Ascending aorta (tissue), 2 donors: ENCODE measurements at places on chromosomes 11 and 22. TPM values are rescaled to one million over a fixed set of nuclear protein-coding genes. Genes with fewer than 3 reads are reported as not detected.

DNA sequence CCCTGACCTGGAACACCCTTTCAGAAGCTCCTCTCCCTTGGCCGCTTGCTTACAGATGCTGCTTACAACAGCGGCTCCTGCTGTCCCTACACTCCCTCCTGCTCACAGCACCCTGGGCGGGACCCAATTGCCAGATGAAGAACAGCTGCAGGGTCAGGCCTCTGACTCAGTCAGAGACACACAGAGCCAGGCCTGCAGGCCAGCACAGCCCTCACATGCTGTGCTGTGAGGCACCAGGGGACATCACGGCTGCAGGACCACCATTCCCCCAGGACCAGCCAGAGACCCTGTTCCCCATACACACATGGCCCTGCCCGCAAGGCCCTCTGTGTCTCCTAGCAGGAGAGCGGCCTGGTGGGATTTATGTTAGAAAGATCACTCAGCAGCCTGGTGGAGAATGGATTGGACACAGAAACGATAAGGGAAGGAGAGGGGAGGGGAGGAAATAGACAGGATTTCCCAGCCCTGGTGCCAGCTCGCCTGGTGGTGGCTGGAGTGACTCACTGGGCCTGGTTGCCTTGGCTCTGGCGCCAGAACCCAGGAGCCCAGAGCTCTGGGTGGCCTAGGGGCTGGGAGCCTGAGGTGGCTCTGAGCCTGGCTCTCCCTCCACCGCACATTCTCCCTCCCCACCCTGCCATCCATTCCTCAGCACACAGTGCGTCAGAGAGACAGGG is 6.7 kb downstream of the CAPN5 start:
- DNase-seq: peak; percentile 80
- H3K36me3 ChIP-seq: no peaks in the 10 kb centered on the region
- peak overlapping the region; percentile 89 for H3K27ac ChIP-seq
- H3K4me1 ChIP-seq: peaks cover 43% of the 10 kb centered on the region
- H3K27me3 ChIP-seq: no peaks in the 10 kb centered on the region

DNA sequence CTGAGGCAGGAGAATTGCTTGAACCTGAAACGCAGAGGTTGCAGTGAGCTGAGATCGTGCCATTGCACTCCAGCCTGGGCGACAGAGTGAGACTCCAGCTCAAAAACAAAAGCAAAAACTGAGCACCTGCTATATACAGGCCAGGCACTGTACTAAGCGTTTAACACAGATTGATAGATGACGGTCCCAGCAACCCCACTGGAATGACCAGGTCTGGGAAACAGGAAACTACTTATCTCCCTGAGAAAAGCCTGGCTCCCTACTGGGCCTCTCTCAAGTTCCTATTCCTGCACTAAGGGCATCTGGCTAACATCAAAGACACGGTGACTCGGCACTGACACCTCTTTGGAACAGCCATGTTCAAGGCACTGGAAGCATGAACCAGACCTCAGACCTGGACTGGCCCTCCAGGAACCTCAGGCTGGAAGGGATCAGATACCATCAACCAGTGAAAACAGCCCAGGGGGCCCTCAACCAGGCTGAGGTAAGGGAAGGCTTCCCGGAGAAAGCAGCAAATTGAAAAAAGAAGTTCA is 16.6 kb downstream of the ARAP1 start:
- no peaks in the 10 kb centered on the region for H3K27me3 ChIP-seq
- no peaks in the 10 kb centered on the region for H3K36me3 ChIP-seq
- H3K4me3 ChIP-seq: no peak overlapping the region

DNA sequence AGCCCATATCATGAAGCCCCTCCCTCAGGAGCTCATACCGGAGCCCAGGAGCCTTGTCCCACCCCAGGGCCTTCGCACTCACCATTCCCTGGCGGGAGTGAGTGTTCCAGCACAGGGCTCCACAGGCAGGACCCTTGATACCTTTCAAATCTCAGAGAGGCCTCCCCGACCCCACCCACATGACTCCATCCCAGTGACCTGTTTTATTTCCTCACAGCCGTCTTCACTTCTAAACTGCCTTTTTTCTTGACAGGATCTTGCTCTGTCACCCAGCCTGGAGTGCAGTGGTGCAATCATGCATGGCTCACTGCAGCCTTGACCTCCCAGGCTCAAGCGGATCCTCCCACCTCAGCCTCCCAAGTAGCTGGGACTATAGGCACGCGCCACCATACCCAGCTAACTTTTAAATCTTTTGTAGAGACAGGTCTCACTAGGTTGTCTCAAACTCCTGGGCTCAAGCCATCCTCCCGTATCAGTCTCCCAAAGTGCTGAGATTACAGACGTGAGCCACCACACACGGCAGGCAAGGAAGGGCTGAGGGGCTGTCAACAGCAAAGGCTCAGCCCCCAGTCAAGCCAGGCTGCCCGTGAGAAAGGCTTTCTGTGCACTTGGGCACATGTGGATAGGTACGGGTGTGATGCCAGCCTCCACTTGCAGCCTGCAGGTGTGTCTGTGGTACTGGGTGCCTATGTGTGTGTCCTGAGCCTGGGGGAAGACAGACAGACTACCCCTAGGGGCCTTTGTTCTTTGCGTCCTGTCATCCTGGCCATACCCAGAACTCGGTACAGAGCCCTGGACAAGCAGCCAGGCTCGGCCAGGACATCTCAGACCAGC is 9.3 kb downstream of the RPL3 start:
- H3K36me3 ChIP-seq: peaks cover 37% of the 10 kb centered on the region
- H3K4me1 ChIP-seq: peaks cover 11% of the 10 kb centered on the region

- DNase-seq: no peak
- no peaks in the 10 kb centered on the region for H3K36me3 ChIP-seq
- H3K27me3 ChIP-seq: no peaks in the 10 kb centered on the region
- H3K4me3 ChIP-seq: no peak overlapping the region
Observed at GRCh38 chr11:117535201-117535849, 207.7 kb downstream of the CEP164 start.

DNA sequence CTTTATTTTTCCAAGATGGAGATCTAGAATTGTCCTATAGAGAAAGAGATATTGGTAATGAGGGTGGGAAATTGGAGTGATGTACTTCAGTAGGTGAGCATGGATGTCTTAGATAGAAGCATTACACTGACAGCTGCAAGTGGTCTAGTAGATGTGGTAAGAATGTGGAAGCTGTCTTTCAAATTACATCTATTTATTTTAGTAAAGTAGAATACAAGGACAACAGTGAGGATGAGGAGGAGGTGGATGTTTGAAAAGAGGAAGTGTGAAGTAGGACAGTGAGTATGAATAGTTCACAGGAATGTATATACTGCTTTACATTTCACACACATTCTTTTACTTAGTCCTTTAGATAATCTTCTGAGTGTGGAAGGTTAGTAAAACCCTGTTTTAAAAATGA is 64.2 kb downstream of the HIPK3 start:
- no peaks in the 10 kb centered on the region for H3K36me3 ChIP-seq
- H3K4me3 ChIP-seq: no peak overlapping the region
- peaks cover 39% of the 10 kb centered on the region for H3K4me1 ChIP-seq
- no peak for DNase-seq
- H3K27ac ChIP-seq: no peak overlapping the region
- no peaks in the 10 kb centered on the region for H3K27me3 ChIP-seq

DNA sequence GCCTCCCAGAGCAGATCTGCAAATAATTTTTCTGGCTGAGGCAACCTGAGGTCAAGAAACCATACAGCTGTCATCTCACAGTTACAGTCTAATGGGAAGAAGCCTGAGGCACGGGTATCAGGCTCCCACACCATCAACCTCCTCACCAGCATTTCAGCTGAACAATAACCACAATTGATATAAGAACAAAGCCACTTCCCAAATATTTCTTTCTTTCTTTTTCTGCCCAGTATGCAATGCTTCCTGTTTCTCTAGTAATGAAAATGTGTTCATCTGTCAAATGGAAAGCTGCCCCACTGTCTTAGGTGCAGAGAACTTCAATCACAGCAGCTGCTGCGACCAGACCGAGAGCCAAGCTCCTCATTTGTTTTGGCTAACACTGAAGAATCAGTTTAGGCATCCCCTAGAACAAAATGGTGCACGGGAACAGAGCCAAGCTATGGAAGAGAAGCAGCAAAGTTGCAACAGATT is 108.4 kb downstream of the BLID start:
- no peak overlapping the region for H3K4me3 ChIP-seq
- DNase-seq: no peak
- peaks cover 6% of the 10 kb centered on the region for H3K4me1 ChIP-seq
- H3K27me3 ChIP-seq: no peaks in the 10 kb centered on the region

DNA sequence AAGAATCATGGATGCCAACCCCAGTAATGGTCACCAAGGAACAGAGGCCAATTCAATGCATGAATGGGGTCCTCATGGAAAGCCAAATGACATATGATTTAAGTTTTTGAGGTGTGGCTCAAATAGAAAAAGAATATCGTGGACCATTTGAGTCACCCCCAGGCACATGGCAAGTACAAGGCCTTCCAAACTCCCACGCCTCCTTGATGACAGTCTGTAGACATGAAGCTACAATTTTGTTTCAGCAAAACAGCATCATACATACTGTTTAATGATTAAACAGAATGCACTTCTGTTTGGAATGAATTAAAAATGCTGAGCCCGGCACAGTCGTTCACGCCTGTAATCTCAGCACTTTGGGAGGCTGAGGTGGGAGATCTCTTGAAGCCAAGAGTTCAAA is 7.4 kb downstream of the FADD start:
- no peaks in the 10 kb centered on the region for H3K27me3 ChIP-seq
- no peak overlapping the region for H3K27ac ChIP-seq
- no peaks in the 10 kb centered on the region for H3K4me1 ChIP-seq
- no peak for DNase-seq
- no peak overlapping the region for H3K4me3 ChIP-seq

DNA sequence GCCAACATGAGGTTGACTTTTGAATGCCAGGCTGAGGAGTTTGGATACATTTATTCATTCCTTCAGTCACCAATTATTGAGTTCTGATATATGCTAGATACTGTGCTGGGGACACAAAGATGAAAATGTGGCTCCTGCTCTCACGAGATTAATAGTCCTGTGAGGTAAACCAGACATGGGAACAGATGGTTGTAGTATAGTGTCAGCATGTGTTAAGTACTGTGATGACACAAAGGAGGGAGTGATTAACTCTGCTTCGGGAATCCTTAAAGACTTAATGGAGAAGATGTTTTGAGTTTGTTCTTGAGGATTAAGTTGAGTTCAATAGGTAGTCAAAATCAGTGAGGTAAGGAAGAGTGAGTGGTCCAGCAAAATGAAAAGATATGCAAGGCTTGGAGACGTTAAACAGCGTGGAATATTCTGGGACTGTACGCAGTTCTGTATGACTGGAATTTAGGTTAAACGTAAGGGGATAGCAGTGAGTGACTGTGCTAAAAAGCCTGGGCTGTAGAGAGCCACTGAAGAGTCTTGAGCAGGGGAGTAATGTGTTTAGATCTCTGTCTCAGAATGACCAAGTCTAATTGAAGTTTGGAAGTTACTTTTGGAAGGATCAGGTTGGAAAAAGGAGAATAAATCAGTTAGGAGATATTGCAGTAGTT is 11.8 kb downstream of the RNF121 start:
- DNase-seq: no peak
- H3K36me3 ChIP-seq: no peaks in the 10 kb centered on the region
- H3K27me3 ChIP-seq: no peaks in the 10 kb centered on the region

- H3K36me3 ChIP-seq: no peaks in the 10 kb centered on the region
- no peak for DNase-seq
- H3K27me3 ChIP-seq: no peaks in the 10 kb centered on the region
- no peaks in the 10 kb centered on the region for H3K4me1 ChIP-seq
Observed at GRCh38 chr11:27120211-27120610, 79.6 kb downstream of the BBOX1 start.

GRCh38 chr11:11514246-11514645 is 107.6 kb downstream of the GALNT18 start:
- no peaks in the 10 kb centered on the region for H3K36me3 ChIP-seq
- DNase-seq: no peak
- H3K27me3 ChIP-seq: no peaks in the 10 kb centered on the region
- no peak overlapping the region for H3K27ac ChIP-seq

DNA sequence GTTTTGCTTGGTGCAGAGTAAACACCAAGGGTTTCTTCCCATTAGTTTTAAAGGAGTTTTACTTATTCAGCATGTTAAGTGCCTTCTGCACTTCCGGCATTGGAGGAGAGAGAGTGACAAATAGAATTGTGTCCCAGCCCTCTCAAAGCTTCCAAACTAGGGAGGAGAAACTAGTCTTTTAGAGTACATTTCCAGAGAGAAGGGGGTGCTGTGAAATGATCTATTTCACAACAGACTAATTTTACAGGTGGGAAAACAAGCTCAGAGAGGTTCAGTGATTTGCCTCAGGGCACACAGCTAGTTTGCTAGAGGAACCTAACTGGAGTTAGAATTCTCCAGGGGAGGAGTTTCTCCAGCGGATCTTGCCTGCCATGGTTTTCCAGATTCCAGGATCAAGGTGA is 12.6 kb downstream of the MPST start:
- H3K36me3 ChIP-seq: peaks cover 26% of the 10 kb centered on the region
- no peak for DNase-seq
- no peak overlapping the region for H3K4me3 ChIP-seq
- no peaks in the 10 kb centered on the region for H3K4me1 ChIP-seq
- H3K27ac ChIP-seq: no peak overlapping the region

GRCh38 chr22:50622723-50623327 is 5.1 kb downstream of the ARSA start:
- no peaks in the 10 kb centered on the region for H3K36me3 ChIP-seq
- H3K27me3 ChIP-seq: no peaks in the 10 kb centered on the region
- H3K4me3 ChIP-seq: no peak overlapping the region
- no peak for DNase-seq

- H3K27ac ChIP-seq: no peak overlapping the region
- no peaks in the 10 kb centered on the region for H3K27me3 ChIP-seq
- H3K4me1 ChIP-seq: no peaks in the 10 kb centered on the region
- peaks cover 8% of the 10 kb centered on the region for H3K36me3 ChIP-seq
Observed at GRCh38 chr22:46725096-46725495, 13.0 kb downstream of the CERK start.

GRCh38 chr11:40514124-40514523 is 945.3 kb downstream of the LRRC4C start:
- no peak overlapping the region for H3K27ac ChIP-seq
- no peaks in the 10 kb centered on the region for H3K27me3 ChIP-seq
- no peaks in the 10 kb centered on the region for H3K4me1 ChIP-seq
- DNase-seq: no peak

- no peaks in the 10 kb centered on the region for H3K36me3 ChIP-seq
- H3K27ac ChIP-seq: no peak overlapping the region
- H3K4me3 ChIP-seq: no peak overlapping the region
- DNase-seq: no peak
Observed at GRCh38 chr11:112477581-112478317, 217.1 kb upstream of the PLET1 start.

DNA sequence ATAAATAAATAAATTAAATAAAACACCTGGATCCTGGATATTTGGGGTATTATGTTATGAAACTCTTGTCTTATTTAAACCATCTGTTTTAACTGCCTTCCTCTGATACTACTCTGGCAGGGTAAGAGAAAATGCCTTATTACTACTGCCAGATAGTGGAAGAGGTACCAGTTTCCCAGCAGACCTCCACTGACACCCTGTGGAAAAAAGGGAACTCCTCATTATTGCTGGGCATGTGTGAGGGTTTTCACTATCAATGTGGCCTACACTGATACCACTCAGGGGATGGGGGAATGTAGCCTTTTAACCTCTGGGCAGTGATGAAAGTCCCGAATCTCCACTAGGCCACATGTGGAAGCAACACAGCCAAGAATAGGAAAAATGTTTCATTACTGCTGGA is 121.0 kb downstream of the LUZP2 start:
- H3K36me3 ChIP-seq: no peaks in the 10 kb centered on the region
- H3K27me3 ChIP-seq: no peaks in the 10 kb centered on the region
- H3K4me1 ChIP-seq: no peaks in the 10 kb centered on the region
- no peak for DNase-seq

The HTR3B gene
- total RNA-seq: not detected

The FOSL1 gene
- total RNA-seq: 123 TPM

The C11orf97 gene
- total RNA-seq: not detected

The TMEM45B gene
- total RNA-seq: not detected

The C22orf31 gene
- not detected for total RNA-seq

The OR5L2 gene
- not detected for total RNA-seq
